ENCODE measurements at places on chromosomes 1 and 21.

GRCh38 chr1:230922620-230923019 is 54.3 kb upstream of the C1orf198 start:
- DNase-seq: no peak

GRCh38 chr1:39575191-39576015 is 1.2 kb downstream of the PABPC4 start:
- peak; percentile 69 for DNase-seq

- DNase-seq: no peak
These were observed 84.0 kb downstream of the IGSF21 start for GRCh38 chr1:18191481-18192155.

- no peak for DNase-seq
These were observed 146.9 kb upstream of the IRF2BP2 start for GRCh38 chr1:234756857-234757256.

DNA sequence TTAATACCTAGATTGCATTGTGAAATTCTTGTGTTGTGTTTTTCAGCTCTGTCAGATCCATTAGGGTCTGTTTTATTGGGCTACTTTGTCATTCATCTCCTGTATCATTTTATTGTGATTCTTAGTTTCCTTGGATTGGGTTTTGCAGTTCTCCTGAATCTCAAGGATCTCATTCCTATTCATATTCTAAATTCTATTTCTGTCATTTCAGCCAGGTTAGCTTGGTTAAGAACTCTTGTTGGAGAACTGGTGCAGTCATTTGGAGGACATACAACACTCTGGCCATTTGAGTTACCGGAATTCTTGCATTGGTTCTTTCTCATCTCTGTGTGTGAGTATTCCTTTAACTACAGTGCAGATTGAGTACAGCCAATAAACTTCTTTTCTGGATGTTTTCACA is 159.6 kb downstream of the FAM78B start:
- no peak for DNase-seq

DNA sequence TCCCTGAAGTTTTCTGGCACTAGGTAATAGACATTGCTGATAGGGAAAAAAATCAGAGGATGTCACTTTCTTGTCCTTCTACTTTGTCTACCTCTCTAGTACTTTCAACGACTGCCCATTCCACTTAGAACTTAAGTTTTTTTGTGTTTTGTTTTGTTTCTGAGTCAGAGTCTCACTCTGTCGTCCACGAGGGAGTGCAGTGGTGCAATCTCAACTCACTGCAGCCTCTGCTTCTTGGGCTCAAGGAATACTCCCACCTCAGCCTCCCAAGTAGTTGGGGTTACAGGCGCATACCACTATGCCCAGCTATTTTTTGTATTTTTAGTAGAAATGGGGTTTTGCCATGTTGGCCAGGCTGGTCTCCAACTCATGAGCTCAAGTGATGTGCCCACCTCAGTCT is 79.2 kb downstream of the SGIP1 start:
- DNase-seq: no peak

DNA sequence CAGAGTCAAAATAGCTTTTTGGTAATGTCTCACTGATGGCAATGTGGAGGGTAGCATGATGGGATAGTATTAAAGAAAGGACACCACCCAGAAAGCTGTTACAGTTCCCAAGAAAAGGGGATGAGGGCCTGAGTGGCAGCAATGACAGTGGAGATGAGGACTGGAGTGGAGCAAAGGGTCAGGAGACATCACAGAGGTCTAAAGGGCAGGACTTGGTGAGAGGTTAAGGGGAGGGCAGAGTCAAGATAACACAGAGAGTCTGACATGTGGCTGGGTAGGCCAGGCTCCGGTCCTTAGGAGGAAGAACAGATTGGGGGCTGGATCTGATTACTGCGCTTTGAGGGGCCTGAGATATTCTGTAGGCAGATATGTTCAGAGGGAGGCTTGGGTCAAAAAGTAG is 19.3 kb downstream of the ELF3 start:
- DNase-seq: no peak

DNA sequence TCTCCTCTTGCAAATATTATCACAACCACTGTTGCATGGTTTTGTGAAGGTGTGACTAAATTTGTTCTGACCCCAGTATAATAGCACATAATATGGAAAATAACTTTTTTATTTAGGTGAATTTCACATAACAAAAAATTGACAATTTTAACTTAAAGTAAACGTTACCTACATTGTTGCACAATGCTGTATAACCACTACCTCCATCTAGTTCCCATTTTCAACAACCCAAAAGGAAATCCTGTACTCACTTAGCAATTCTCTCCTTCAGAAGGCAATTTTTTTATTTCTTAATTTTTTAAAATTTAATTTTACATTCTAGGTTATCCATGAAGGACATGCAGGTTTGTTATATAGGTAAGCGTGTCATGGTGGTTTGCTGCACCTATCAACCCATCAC is 95.2 kb downstream of the KCNJ6 start:
- DNase-seq: no peak

GRCh38 chr1:118151312-118151937 is 33.6 kb downstream of the SPAG17 start:
- peak; percentile 62 for DNase-seq

Measured in ELR (cell line).